ENCODE measurements at places on chromosomes 4 and X.
A peak's percentile ranks its signal among the peaks of the same experiment; 100 is the strongest.

DNA sequence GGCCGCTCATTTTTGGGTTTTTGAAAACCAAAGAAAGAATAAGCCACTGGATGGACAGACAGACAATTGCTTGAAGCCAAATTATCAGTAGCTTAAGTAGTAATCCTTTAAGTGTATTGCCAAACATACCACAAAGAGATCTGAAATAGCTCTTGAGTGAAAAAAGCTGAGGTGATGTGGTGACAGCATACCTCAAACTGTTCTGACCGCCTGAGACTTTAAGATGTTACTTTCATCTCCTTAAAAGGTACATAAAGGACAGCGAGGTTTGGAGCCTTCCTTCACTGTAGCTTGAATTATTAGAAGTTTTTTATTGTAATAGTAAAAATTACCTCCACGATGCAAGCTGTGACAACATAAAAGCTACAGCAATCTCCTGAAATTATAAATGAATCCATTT lies 271.5 kb upstream of the FAM241A start:
- no peak for DNase-seq

DNA sequence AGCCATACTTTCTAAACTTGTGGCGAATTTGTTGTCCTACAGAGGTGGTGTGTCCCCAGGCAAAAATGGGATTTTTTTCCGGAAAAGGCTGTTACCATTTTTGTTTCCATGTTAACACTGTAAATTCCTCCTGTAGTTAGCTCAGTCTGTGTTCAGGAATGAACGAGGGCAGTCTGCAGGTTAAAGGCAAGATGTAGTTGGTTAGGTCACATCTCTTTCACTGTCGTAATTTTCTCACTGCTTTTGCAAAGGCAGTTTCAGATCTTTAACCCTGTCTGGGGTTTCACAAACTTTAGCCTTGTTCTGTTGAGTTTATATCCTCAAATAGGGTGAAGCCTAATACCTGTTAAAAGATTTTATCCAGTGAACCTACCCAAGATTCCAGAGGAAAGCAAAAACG lies 50.5 kb upstream of the PUDP start:
- no peak for DNase-seq

GRCh38 chrX:518319-518718 lies 112.3 kb upstream of the SHOX start:
- DNase-seq = no peak

- no peak for DNase-seq
Measured at GRCh38 chrX:69238887-69239231, 73.6 kb upstream of the PJA1 start.

DNA sequence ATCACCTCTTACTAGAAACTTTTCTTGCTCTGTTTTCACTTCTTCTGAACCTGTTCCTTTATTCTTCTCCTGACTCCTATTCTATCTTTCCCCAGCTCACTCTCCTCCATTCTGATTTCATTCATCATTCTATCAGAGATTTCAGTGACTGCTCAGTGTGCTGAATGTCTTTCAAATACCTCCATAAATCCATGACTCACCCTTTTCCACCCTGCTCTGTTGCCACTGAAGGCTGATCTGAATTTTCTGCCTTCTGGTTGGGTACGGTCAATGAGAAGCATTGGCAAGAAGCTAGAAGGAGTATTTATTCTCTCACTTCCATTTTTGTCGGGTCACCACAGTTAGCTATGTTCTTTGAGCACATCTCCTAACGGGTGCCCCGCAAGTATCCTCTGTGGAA lies 265.9 kb downstream of the CBLL2 start:
- no peak for DNase-seq

- no peak for DNase-seq
Measured at GRCh38 chr4:123449362-123449761, 52.8 kb downstream of the SPRY1 start.

- peak; percentile 11 for DNase-seq
Measured at GRCh38 chrX:104270916-104271512, 16.3 kb upstream of the ESX1 start.

GRCh38 chrX:14303891-14304290 lies 225.4 kb upstream of the GLRA2 start:
- no peak for DNase-seq

- no peak for DNase-seq
Measured at GRCh38 chr4:76278583-76278982, 27.1 kb downstream of the FAM47E start.

GRCh38 chr4:45554423-45554822 lies 569.4 kb downstream of the GABRG1 start:
- no peak for DNase-seq

- DNase-seq = no peak
Measured at GRCh38 chr4:176758731-176759130, 34.0 kb downstream of the VEGFC start.

- no peak for DNase-seq
Measured at GRCh38 chrX:42628471-42628870, 149.5 kb downstream of the PPP1R2C start.

Measured in GM12865 (cell line).